ENCODE measurements at places on chromosomes 6 and 20.

DNA sequence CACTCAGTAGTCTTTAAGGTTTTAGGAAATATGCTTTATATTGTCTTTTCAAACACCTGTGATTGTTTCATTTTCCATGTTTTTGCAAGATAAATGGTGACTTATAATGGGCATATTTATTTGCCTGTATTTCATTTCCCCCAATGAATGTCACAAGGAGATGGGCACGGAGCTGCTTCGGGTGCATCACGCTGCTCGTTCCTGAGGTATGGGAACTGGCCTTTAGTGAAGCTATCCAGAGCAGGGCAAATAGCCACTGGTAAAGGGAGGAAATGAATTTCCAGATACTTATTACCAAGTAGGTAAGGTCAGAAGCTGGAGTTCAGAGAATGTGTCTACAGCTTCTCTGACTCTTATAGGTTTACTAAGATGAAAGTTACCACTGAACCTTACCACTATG lies 3.7 kb downstream of the POU3F2 start:
- no peak for DNase-seq

DNA sequence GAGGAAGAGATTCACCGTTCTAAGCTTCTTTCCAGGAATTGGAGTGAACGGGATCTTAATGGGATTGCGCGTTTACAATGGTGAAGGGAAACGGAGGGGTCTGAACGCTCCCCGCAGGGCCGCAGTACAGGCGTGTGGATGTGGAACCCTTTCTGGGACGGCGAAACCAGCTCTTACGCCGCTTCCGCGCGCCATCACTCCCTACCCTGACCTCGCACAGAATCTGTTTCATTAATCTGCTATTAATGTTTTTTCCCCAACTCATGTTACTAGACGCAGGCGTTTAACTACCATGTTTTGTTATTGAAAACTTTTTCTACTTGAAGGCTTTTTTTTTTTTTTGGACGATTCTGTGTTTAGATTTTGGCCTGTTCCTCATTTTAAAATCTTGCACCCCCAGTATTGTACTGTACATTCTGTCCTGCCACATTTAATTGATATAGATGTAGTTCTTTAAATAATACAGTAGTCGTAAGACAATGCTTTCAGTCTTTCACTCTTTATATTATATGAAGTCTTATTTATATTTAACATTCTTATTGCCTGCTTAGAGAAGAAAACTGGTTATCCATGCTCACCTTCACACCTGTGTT lies 696 bp upstream of the SUPT3H start:
- DNase-seq = no peak

DNA sequence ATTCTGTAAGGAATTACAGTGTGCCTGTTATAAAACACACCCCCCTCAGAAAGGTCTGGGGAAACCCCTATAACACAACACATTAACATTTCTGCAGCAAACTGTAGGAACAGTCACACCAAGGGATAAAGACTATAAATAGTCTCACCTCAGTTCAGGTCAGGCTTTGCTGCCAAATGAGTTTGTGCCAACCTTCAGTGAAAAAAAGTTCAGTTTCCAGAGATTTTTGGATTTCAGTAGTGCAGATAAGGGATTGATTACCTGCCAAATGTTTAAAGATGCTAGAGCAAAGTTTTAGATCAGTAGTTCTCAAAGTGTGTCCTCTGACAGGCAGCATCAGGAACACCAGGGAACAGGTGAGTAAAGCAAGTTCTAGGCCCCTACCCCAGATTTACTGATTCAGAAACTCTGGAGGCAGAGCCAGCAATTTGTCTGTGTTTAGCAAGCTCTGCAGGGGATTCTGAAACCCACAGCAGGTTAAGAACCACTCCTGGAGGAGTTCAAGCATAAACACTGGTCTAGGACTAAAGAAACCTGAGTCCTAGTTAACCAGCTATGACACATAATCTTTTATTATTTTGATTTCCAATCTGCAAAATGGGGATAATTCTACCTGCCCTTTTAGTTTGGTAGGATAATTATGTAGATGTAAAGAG lies 111.0 kb downstream of the RCAN2 start:
- DNase-seq = no peak

DNA sequence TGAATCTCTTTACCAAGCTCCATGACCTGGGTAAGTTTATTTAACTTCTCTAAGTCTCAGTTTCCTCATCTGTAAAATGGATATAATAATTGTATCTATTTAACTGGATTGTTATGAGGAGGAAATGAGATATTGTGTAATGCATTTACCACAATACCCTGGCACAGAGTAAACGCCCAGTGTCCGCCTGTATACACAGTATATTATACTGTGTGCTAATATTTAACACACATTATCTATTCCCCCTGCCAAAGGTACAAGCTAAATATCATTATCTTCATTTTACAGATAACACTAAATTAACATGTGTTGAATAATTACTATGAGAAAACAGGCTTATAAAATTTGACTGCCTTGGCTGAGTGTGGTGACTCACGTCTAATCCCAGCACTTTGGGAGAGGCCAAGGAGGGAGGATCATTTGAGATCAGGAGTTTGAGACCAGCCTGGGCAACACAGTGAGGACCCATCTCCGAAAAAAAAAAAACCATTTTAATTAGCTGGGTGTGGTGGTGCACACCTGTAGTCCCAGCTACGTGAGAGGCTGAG lies 38.7 kb upstream of the TNFRSF21 start:
- no peak for DNase-seq

DNA sequence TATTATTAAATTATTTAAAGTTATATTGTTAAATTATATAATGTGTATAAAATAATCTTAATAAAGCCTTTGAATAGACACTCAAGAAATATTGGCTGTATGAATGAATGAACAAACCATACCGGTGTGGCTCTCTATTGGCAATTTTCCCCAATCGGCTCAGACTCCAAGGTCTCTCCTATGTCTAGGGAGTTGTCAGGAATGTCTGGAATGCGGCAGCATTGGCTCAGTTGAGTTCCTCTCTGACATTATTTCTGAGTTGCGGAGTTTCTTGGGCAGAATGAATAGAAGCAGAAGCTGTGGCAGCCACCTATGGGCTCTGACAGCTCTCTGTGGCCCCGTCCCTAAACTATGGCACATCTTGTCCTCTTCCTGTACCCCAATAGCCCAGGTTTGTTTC lies 111.0 kb downstream of the SOBP start:
- no peak for DNase-seq

GRCh38 chr6:14972379-14973067 lies 273.3 kb upstream of the JARID2 start:
- no peak for DNase-seq

- DNase-seq = no peak
Observed at GRCh38 chr6:100475554-100476320, 11.0 kb upstream of the SIM1 start.

DNA sequence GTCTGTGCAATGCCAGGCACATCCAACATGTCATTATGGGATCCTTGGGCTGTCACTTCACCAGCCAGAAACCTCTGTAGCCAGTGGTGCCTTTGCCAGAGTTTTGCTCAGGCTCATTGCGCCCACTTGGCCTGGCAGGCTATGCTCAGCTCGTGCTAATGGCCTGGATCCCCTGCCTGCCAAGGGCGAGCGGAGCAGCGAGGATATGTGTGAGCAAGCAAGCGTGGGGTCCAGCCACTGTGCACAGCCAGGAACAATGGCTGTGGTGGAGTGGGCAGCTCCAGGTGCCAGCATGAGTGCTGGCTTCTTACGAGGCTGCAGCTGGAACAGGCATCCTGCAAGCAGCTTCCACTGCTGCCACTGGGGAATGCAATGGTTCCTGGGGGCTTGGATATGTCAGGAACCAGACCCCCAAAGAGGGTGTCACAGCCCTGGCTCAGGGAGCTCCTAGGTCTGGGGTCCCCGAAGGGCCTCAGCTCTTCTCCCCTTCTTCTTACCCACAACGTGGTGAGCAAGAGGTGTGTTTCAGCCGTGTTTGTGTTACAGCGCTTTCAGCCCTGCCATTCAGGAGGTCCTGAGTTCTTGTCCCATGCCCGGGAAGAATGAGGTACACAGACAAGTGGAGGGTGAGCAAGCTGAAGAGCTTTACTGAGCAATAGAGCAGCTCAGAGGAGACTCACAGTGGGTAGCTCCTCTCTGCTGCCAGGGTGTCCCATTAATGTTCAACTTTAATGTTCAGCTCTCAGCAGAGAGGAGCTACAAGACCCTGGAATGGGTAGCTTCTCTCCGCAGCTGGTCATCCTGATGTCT lies 22.3 kb upstream of the TOP1 start:
- DNase-seq = no peak

GRCh38 chr20:41051009-41051825 lies 22.6 kb downstream of the TOP1 start:
- DNase-seq = peak; percentile 23

DNA sequence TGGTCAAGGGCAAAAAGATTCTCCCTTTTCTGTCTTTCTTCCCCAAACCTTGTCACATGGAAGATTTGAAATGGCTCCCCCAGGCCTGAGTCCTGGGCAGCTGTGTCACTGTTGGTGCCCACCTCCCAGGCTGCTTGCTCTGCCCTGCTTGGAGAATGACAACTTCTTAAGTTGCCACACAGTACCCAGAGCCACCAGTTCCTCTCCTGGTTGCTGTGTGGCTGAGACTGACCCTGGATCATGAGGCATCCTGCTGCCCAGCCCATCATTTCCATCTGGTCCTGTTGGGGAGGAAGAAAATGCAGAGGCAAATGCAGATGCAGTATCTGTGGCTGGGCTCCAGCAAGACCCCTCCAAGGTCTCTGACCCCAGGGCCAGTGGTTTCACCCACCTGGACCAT lies 113.7 kb downstream of the PHACTR3 start:
- no peak for DNase-seq

- DNase-seq = no peak
Observed at GRCh38 chr20:52217689-52218395, 26.3 kb upstream of the ZFP64 start.

DNA sequence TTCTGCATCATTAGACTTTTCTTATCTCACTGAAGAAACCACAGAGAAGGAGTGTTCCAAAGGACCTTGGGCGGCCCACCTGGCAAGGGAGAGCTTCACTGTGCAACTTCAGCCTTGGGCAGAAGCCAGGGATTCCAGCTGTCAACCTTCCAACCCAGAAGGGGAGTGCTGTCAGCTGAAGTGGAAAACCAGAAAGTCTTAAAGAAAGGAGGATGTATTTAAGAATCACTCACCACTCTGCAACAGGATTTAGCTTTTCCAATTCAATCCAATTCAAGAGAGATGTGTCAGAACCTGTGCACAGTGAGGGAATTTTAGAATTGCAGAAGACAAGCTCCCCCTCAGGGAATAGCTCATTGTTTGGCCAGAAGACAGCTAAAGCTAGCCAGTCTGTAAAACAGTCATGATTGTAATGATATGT lies 553.7 kb downstream of the CD83 start:
- DNase-seq = no peak

- DNase-seq = peak; percentile 14
Observed at GRCh38 chr6:20770773-20771172, 236.5 kb downstream of the CDKAL1 start.

DNA sequence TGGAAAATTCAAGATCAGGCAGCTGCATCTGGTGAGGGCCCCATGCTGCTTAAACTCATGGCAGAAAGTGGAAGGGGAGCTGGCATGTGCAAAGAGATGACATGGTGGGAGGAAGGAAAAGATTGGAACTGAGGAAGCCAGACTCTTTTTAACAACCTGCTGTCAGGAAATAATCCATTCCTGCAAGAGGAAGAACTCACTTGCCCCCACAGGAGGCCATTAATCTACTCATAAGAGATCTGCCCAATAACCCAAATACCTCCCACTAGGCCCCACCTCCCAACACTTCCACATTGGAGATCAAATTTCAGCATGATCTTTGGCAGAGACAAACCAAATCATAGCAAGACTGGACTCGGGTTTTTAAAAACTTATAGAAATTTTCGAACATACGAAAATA lies 200.5 kb upstream of the KCNQ5 start:
- DNase-seq = peak; percentile 23

DNA sequence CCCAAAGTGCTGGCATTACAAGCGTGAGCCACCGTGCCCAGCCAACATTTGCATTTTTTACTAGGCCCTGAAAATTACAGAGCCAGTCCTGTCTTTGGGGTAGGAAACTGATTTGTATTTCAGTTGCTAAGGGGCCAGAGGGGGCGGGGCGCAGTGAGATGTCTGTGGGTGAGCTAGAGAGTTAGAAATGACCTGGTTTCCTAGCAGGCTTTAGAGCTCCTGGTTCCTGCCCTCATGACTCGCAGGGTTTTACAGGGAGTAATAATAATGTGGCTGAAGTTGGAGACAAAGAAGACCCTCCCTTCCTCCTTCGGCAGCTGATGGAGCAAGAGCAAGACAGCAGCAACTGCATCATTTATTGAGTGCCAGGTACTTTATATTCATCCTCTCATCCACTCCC lies 131.5 kb downstream of the TFAP2C start:
- DNase-seq = no peak

- no peak for DNase-seq
Observed at GRCh38 chr6:104625536-104625935, 234.2 kb downstream of the HACE1 start.

DNA sequence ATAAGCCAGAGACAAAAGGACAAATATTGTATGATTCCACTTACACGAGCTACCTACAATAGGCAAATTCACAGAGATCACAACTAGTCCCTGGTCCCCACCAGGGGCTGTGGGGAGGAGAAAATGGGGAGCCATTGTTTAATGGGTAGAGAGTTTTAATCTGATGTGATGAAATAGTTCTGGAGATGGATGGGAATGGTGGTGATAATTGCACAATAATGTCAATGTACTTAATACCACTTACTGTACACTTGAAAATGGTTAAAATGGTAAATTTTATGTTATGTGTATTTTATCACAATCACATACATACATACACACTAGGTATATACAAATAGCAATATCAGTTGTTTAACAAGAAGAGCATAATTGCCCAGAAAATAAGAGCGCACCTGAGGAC lies 24.3 kb upstream of the GSTA3 start:
- DNase-seq = no peak

GRCh38 chr6:106747139-106747538 lies 117.8 kb downstream of the QRSL1 start:
- no peak for DNase-seq

- no peak for DNase-seq
Observed at GRCh38 chr6:158752613-158753012, 66.6 kb downstream of the EZR start.

GRCh38 chr6:83086751-83087150 lies 19.3 kb downstream of the DOP1A start:
- DNase-seq = no peak

DNA sequence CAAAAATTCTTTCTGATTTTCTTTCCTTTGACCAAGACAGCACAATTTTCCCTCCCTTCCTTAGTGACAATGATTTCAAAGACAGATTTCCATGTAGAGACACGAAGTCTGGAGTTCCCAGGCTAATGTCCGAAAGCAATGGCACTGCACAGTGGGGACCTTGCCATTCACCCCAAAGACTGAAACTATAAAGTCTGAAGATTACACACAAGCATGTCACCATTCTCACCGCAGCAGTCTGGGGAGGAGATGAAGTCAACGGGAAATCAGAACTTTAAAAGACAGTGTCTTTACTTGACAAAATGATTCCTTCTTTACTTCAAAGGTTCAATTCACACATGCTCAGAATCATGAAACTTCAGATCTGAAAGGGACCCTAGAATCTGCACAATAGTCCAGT lies 8.3 kb downstream of the B4GALT5 start:
- DNase-seq = no peak

DNA sequence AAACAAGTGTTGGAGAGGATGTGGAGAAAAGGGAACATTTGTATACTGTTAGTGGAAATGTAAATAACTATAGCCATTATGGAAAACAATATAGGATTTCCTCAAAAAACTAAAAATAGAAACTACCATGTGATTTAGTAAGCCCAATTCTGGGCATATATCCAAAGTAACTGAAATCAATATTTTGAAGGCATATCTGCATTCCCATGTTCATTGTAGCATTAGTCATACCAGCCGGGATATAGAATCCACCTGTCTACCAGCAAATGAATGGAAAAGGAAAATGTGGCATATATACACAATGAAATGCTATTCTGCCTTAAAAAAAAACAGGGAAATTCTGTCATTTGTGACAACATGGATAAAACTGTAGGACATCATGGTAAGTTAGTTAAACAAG lies 15.3 kb upstream of the C6orf58 start:
- DNase-seq = no peak

Data from KBM-7 (cell line).